Mesothelial cell of epicardium (in vitro differentiated cells): ENCODE measurements at places on chromosomes 5 and 9.

DNA sequence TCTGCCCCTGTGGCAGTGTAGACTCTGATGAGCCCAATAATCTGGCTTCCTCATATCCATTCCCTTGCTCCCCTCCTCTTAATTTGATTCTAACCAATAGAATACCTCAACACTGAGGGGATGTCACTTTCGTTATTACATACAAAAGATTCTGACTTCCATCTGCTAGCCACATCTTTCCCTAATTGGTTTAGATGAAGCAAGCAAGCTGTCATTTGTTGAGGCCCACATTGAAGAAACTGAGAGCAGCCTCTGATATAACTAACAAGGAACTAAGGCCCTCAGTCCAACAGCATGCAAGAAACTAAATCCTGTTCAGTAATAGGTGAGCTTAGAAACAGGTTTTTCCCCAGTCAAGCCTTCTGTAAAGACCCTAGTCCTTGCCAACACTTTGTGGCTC, 5.8 kb downstream of the ADAMTS6 start:
- no peak for DNase-seq

GRCh38 chr5:40991168-40991980, 79.8 kb downstream of the MROH2B start:
- DNase-seq, result no peak

DNA sequence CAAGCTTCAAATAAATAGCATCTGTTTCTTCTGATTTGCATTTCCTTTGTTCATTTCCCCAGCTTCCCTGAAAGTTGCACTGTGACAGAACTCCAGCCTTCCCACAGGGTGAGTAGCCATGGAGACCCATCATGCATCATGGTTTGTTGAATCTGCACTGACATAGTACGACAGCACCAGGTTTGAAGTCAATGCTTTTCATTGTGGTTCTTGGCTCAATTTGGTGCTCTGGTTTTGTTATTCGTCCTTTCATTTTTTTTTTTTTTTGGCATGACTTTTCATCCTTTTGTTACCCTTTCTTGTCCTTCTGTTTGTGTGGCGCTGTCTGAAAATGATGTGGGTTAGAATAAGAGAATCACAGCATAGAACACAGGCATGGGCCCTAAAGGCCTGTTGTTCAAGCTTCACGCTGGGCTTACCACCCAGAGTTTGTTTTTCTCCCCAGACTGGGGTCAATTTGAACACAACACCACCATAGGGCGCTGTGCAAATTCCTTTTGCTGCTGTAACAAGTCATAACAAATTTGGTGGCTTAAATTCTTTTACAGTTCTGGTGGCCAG, 206.2 kb upstream of the CDH10 start:
- no peak for DNase-seq

DNA sequence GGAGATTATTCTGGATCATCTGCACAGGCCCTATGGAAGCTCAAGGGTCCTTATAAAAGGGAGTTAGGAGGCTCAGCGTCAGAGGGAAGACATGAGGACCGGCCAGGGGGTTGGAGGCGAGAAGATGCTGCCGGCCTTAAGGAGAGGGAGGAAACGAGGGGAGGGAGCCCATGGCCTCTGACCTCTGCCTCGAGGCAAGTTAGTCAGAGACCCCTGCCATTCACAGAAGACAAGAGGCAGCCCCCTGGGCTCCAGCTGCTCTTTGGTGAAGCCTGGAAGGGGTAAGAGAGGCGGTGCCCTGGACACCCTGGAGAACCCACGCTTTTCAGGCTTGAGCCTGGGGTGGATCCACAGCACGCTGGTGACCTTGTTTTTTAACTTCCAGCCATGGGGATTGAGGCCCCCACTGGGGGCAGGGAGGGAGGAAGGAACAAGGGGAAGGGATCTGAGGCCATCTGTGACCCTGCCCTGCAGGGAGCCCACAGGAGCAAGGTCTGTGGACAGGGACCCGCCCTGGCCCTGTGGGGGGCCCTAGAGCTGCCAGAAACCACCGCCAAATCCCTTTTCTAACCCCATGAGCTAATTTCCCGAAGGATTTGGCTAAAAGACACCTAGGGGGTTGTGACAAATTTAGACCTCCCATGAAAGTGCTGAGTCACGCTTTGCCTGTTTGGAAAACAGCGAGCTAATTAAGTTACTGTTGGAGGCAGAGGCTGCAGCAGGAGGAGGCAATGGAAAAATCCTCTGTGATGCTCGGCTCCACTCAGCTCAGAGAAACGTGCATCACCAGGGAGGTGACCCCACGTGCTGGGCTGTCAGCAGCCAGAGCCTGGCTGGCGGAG, 49.7 kb downstream of the OLFM1 start:
- DNase-seq, result no peak

DNA sequence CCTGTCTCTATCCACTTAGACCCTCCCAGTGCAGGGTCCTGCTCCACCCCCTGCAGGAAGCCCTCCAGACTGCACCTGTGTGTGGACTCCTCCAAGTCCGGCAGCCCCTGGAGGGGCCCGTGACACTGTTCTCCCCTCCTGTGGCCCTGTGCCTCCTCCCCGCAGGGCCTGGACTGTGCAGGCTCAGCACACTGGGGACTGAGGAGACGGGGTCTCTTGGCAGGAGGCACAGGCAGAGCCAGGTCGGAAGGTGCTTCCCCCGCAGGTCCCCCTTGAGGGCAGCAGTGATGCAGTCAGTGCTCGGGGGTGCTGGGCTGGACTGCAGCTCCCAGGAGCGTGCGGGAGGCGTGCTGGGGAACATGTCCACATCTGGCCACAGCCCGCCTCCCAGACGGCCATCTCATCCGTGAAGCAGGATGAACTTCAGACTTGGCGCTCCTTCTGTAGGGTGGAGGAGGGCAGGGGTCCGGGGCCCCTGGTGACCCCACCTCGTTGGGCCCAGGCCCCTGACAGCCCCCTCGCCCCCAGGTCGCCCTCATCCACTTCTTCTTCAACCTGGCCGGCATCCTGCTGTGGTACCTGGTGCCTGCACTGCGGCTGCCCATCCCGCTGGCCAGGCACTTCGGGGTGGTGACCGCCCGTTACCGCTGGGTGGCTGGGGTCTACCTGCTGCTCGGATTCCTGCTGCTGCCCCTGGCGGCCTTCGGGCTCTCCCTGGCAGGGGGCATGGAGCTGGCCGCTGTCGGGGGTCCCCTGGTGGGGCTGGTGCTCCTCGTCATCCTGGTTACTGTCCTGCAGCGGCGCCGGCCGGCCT, 4.9 kb downstream of the SLC34A3 start:
- no peak for DNase-seq

GRCh38 chr5:115196161-115196560, 26.5 kb upstream of the TRIM36 start:
- no peak for DNase-seq

- no peak for DNase-seq
Measured at GRCh38 chr5:169158764-169159163, 142.2 kb downstream of the SLIT3 start.

- no peak for DNase-seq
Measured at GRCh38 chr5:129951039-129951438, 46.8 kb downstream of the CHSY3 start.

GRCh38 chr5:100828071-100828897, 74.8 kb downstream of the ST8SIA4 start:
- no peak for DNase-seq

GRCh38 chr5:111755942-111756381, 1.0 kb downstream of the NREP start:
- DNase-seq, result no peak

DNA sequence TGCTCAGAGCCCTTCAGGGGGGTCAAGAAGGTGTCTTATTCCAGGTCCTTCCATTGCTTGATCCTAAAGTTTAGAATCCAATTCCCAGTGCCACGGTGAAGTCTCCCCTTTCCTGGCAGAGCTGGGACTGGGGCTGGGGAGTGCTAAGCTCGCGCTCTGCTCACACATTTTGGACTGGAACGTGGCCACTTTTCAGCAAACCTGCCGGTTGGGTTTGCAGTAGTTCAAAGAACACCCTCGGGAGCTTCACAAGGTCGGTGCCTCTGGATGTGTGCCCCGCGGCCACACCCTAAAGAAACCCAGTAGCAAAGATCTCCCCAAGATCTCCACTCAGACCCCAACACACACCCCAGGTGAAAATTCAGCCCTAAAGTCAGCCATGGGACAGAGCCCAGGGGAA, at the start of gene C9orf152:
C9orf152 (minus strand) TSS at position 129 of the 400 bp plus-strand sequence. CDS start 580 bp downstream, outside the sequence.
- no peak for DNase-seq

GRCh38 chr5:32713770-32714381, 2.8 kb downstream of the NPR3 start:
- DNase-seq, result peak; percentile 45

DNA sequence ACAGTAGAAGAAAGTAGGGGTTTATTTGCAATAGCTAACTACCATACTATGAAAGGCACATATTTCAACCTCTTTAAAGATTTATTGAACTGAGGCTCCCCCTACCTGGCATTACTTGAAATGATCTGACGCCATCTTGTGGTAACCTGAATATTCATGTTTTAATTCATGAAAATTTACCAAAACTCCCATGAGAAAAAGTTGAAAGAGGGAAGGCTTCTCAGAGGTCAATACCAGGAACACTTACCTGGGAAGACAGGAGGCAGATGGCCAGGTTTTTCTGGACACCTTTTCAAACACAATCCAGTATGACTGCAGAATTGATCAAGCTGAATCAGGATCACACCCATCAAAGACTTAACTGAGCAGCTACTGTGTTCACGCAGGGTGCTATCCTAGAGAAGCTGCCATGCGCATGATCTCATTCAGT, 9.4 kb downstream of the PRELID2 start:
- no peak for DNase-seq

DNA sequence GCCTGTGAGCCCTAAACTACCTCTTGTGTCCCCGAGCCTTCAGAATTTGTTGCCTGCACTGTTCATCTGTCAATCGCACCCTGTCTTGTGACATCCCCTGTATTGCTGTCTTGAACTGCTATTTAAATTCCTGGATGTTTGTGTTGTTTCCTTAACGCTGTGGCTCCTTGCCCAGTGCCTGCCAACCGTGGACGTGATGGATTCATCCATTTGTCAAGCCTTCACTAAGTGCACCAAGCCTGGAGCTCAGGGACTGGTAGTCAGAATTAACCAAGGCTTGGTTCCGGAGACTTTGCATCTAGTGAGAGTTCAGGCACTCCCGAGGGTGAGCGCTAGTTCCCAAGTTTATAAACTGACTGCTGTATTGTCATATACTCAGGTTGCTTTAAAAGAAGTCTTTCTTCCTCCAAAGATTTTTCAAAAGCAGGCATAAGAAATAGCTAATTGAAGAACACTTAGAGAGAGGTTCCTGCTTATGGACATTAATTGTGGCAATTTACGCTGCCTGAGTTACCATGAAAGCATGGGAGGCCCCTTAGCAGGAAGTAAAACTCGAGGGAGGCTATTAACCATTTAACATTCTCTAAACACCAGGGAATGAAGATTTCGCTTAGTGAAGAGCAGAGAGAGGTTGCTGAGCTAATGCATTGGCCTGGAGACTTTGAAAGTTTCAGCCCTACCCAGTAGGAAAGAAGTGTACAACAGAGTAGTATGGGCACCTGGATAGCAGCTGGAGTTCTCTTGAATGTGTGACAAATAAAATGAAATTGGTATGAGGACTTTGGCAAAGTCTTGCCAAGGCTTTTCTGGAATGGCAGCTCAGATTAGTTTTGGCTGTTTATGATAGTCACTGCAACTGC, 29.0 kb downstream of the RGS3 start:
- DNase-seq, result peak; percentile 60

DNA sequence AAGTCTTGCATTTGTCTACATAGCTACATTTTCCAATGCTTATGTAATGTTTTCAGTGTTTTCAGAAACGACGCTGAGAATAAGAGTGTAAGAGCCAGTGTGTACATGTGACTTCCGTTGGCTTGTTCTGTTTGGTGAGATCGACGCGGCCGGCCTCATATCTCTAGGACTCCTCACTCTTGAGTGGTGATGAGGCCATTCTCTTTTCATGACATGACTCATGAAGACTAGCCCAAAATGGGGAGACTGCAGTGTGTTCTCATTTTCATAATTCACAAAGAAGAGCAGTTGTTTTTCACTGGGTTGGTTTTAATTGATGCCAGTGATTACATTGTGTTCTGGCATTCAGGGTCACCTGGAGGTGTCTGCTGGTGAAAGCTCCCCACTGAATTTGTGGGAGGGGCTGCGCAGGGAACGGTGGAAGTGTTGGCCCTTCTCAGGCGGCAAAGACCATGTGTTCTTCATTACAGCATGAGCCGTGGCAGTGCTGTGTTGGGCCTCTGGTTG, 131.5 kb upstream of the OTULINL start:
- DNase-seq, result no peak

- DNase-seq, result peak; percentile 11
Measured at GRCh38 chr9:138096519-138096845, 218.9 kb downstream of the CACNA1B start.

- no peak for DNase-seq
Measured at GRCh38 chr5:168908207-168908606, 329.0 kb upstream of the PANK3 start.

- DNase-seq, result peak; percentile 65
Measured at GRCh38 chr9:128203024-128203706, at the start of gene DNM1. TSS of gene DNM1 (plus strand) at chr9:128203379. CDS start at chr9:128203471, 92 bp downstream.

DNA sequence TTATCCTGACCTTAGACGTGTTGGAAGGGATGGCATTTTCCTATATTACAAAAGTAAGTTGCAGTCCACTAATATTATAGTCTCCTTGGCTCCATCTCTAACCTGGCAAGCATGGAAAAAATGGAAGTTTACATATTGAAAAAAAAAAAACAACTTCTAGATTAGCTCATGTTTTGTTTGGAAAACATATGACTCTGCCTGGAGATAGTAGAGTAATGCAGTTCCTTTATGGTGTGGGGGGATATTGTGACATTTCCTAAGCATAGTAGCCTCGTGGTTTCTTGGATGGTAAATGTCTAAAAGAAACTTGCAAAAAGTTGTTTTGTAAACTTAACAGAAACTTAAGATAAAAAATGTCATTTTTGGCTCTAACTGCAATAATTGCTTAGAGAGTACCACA, 244.4 kb upstream of the FBXL7 start:
- no peak for DNase-seq

DNA sequence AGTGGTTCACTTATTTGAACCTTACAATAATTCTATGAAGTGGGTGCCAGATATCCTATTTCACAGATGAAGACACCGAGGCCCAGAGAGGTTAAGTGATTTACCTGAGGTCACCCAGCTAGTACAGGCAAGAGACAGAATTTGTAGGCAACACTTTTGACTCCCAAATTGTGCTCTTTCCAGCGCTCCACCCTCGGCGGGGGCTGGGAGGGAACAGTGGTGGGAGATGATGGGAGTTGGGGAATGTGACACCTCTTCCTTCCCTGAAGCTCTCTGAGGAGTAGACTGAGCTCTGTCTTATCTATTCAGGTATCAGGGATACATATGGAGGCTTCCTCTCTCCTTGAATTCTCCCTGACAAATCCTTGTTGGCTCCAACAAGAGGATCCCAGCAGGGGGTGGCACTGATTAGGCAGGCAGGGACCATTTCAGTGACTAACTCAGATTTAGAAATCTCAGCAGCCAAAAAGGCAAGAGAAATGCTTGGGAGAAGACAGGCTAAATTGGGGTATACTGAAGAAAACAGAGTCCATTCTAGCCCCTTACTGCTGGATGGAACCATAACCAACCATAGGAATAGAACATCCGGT, 95.8 kb upstream of the PANK3 start:
- no peak for DNase-seq

DNA sequence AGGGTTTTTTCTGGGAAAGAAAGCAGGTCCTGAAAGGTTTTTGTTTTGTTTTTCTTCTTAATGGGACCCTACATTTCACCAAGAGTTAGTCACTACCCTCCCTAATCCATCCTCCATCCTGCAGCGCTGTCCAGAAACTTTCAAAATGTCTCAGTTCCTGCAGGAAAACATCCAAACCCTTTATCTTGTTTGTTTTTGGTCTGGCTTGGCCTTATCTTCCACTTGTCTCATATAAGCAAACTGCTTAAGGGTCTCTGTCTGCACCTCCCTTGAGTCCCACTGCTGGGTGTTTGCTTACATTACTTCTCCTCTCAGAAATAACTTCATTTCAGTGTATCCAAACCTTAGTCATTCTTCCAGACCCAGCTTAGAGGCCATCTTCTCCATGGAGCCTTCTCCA, 11.0 kb upstream of the TRAF1 start:
- DNase-seq, result no peak
